ENCODE measurements at places on chromosomes 11 and 22.

- DNase-seq, result no peak
Observed at GRCh38 chr11:80441821-80442220, 1001.0 kb upstream of the TENM4 start.

GRCh38 chr22:19886605-19887255 is 32.1 kb upstream of the GNB1L start:
- DNase-seq, result no peak

- DNase-seq, result no peak
Observed at GRCh38 chr22:47166033-47166404, 403.6 kb downstream of the TBC1D22A start.

DNA sequence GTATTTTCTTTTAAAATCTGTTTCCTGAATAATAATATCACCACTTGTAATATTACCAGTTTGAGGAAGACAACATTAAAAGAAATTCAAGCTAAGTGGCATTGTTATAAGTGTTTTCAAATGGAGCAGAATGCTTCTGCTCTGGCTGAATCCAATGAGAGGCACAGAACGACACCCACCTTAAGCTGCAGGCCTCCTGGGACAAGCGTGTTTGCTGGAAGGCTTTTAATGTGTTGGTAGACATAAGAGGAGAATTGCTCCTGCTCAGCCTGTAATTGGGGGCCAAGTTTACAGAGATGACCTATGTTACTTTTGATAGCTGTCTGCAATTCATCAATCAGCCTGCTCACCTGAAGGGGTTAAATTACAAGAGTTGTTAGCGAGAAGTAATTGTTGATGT is 242.2 kb downstream of the DCDC1 start:
- DNase-seq, result no peak

- DNase-seq, result no peak
Observed at GRCh38 chr11:35046681-35047080, 92.3 kb upstream of the CD44 start.

DNA sequence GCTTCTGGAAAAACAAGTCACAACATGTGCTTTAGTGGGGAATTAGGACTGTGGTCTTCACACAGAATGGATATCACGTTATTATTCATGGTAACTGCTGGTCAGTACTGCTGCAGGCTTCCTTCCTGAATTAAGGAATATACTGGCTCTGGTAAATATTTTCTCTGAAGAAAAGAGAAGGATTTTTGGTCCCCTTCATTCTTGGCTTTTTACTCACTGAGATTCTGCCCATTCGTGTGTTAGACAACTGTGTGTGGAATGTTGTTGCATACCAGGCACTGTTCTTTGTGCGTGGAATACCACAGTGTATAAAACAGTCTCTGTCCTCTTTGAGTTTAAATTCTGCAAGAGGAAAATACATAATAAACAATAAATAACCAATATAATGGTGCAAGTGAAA is 80.3 kb downstream of the ALX4 start:
- no peak for DNase-seq

DNA sequence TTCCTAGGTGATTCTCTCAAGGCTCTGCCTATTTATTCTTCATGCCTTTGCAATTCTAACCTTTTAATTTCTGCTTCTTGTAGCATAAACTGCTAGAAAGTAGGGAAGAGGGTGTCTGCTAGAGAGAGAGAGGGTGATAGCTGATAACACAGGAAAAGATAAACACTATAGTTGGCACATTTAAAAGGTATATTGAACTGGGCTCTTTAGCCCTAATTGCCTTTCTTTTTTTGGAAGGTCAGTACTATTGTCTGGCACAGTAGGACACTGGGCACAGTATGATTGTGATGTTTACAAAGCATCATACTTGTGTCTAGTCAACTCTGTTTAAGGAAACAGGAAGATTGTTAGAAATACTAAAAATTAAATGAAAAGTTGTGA is 33.3 kb downstream of the TEAD1 start:
- no peak for DNase-seq

DNA sequence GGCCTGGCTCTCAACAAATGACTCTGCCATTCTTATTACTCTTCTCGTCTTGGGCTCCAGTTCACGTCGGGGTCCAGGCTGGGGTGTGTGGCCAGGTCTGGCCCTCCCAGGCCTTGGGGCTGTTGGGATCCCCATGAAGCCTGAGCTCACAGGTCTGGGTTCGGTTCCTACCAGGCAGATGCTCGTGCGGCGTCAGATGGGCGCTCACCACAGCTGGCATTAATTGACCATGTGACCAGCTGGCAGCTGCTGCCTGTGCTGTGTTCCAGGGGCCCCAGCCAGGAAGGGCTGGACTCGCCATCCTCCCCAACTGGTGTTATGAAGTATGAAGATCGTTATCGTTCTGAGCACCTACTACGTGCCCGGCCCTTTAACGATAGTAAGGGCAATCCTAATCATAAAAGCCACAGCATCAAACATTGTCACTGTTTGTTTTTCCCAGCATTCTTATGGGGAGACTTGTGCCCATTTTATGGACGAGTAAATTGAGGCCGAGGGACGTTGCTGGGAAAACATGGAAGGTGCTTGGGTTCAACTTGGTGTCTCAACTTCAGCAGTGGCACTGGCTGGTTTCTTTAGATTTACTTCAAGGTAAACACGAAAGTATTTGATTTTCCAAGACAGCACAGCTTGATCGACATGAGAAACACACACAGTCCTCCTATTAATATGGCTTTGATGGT is 26.8 kb upstream of the CACNG2 start:
- DNase-seq, result no peak

GRCh38 chr11:69563306-69563705 is 77.7 kb upstream of the CCND1 start:
- DNase-seq, result no peak

Measured in stimulated activated CD4-positive, alpha-beta T cell treated with anti-CD3 and anti-CD28 coated beads, Interleukin-1b, Interleukin-23, amount 100 ng/mL, for 4 hours (primary cell).